ENCODE measurements at places on chromosomes 3 and 15.

GRCh38 chr15:83430441-83430840 lies 16.7 kb upstream of the SH3GL3 start:
- DNase-seq = no peak

DNA sequence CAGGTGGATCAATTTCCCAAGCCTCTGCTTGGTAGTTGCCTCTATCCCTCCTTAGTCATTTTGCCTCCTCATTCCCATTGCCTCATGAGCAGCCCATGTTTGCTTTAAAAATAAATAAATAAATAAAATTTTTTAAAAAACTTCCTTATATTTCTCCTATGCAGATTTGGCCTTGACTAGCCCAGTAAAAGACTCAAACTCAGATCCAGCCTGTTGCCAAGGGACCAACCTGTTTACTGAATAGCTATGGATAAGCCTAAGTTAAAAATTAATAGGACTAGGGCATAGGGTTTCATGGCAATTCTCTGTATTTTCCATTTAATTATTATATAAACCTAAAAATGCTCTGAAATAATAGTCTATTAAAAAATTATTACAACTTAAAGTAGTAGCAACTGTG lies 384.4 kb downstream of the RSL24D1 start:
- no peak for DNase-seq

DNA sequence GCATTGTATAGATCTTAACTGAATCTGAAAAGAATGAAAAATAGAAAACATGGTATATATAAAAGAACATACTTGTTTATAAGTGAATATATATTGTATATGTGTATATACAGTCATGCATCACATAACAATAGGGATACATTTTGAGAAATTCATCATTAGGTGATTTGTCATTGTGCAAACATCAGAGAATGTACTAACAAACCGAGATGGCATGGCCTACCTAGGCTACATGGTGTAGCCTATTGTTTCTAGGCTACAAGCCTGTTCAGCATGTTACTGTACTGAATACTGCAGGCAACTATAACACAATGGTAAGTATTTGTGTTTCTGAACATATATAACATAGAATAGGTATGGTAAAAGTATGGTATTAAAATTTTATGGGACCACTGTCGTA lies 64.6 kb upstream of the CHRM5 start:
- DNase-seq = no peak

DNA sequence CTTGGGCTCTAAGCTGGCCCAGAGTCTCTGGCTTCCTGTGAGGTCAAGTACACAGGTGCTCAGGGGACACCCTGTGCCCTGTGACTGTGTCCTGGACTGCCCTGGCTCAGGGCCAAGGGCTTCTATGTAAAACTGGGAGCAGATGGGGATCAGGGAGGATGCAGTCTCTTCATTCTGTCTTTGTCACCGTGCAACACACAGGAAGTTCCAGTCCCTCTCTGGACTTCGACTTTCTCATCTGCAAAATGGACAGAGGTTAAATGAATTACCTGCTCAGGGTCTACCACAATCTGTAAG lies 61.9 kb upstream of the TLE3 start:
- DNase-seq = no peak

DNA sequence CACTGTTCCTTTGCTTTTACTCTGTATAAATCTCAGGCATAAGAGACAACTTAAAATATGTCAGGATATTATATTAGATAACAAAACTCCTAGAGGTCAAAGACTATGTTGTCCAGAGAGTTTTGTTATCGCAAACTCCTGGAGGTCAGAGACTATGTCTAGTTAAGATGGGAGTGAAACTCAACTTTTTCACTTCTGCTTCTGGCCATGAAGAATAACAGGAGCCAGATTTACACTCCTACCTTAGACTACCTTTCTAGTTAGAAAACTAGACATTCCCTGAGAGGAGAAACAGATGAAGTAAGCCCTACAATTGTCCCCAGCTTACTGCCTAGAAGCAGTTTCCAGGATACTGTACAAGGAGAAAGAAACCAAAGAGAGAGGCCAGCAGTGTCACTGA lies 255.4 kb upstream of the UBE2E1 start:
- no peak for DNase-seq

GRCh38 chr3:148319960-148320359 lies 377.7 kb upstream of the AGTR1 start:
- DNase-seq = no peak

- DNase-seq = no peak
Measured at GRCh38 chr3:69647081-69647480, 92.2 kb upstream of the MITF start.

GRCh38 chr3:50817756-50818529 lies 143.2 kb downstream of the DOCK3 start:
- DNase-seq = no peak

GRCh38 chr3:66795365-66795764 lies 202.7 kb upstream of the KBTBD8 start:
- DNase-seq = no peak

DNA sequence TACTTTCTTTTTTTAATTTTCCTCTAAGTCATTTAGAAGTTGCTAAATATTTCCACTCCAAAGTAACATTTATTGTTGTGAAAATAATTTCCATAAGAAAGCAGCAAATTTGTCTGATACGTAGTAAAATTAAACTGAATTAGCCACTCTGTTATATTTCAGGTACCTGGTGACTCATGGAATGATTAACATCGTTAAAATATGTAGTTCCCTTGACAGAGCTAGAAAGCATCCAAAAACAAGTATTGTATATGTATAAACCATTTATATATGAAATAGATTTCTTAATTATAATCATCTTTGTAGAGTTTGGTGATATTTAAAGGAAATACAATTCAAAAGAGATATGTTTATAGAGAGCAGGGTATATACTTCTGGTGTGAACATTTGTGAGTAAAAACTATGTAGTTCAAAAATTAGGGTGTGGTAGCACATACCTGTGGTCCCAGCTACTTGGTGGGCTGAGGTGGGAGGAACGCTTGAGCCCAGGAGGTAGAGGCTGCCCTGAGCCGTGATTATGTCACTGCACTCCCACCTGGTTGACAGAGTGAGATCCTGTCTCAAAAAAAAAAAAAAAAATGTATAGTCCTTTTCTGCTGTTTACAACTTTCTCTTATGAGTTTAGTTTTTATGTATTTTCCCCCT lies 36.6 kb downstream of the ATP11B start:
- no peak for DNase-seq

GRCh38 chr15:63553388-63553791 lies 43.8 kb upstream of the FBXL22 start:
- no peak for DNase-seq

DNA sequence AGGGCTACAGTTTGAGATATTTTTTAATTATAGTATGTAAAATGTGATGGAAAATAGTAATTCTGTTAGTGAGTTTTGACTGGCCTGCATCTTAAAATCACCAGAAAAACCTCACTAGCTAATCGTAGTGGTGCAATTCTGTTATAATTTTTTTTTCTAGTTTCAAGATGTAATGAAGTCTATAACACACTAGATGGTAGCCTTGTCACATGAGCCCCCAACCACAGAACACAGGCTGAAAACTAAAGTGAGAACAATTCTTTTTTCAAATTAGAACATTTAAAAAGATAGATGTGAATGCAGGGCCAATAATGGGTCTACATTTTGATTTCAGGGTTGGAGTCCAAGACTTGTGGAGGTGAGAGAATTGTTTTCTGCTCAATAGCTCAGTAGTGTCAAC lies 83.3 kb upstream of the KCNH8 start:
- no peak for DNase-seq

GRCh38 chr3:4021162-4021561 lies 221.9 kb downstream of the LRRN1 start:
- no peak for DNase-seq

- DNase-seq = no peak
Measured at GRCh38 chr3:65265511-65265910, 577.7 kb upstream of the ADAMTS9 start.

DNA sequence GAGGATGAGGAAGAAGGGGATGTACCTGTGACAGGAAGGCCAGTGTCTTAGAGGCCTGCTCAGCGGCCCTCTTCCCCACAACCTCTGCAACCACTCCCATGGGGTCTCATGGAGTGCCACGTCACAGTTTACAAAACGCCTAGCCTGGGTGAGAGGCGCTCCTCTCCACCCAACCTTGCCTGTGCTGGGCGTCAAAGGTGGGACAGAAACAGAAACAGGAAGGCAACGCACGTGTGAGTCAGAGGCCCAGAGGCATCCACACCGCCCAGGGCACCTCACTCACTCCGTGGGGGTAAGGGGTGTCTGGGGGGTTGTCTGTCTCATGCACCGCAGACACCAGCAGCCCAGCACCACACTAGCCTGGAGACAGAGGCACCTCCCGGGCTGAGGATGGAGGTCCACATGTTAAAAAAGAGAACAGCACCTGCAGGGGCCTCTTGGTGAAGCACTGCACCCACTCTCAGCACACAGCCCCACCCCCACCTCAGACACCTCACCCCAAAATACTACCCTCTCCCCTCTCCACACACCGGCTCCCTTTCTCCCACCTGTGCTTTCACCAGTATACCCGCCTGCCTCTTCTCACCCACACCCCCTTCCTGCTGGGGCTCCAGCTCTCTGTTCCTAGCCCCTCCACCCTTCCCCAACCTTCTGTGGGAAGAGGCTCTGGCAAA lies 4.7 kb upstream of the CALML4 start:
- DNase-seq = peak; percentile 15

DNA sequence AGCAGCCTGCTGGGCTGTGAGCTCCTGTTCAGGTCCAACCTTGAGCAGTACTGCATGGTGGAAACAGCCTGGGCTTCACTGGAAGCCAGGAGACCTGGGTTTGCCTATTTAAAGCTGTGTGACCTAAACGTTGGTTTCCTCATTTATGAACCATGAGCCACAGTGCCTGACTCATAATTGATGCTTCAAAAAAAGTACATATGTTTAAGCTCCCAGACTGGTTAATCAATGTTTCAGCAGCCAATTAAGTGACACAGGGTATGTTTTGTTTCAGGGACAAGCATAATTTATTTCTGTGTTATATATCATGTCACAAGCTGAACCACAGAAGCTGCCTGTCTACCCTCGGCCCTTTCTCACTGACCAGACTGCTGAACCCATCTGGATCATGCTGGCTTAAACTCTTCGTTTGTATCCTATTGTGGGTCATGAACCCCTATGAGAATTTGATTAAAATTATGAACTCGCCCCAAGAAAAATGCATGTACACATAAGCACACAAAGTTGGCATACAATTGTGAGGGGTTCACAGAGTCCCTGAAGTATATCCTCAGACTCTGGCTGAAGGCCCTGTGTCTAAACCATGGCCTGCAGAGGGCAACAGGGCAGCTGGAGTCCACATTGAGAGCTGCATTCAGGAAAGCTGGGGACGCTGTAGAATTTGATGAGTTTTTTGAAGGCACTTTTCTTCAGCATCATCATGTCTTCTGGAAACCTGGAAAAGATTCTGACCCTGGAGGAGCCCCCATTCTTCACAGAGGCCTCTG lies 23.7 kb downstream of the HDC start:
- DNase-seq = no peak

DNA sequence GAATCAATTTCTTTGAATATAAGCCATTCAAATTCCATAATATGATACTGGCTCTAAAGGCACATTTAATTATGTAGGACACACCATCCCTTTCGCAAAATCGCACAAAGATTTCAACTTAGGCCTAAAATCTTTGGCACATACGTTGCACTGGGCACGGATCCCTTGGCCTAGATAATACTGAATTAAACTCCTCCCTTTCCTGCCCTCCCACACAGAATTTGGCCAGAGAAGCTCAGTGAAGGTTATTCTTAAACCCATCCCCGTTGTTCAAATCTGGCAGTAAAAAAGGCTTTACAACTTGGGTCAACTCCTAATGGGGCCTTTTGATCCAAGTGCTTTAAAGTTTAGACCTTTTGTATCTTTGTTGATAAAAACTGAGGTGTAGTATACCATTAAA lies 247.2 kb downstream of the PTPRG start:
- no peak for DNase-seq

- DNase-seq = no peak
Measured at GRCh38 chr3:60176614-60177013, 1074.6 kb downstream of the FHIT start.

DNA sequence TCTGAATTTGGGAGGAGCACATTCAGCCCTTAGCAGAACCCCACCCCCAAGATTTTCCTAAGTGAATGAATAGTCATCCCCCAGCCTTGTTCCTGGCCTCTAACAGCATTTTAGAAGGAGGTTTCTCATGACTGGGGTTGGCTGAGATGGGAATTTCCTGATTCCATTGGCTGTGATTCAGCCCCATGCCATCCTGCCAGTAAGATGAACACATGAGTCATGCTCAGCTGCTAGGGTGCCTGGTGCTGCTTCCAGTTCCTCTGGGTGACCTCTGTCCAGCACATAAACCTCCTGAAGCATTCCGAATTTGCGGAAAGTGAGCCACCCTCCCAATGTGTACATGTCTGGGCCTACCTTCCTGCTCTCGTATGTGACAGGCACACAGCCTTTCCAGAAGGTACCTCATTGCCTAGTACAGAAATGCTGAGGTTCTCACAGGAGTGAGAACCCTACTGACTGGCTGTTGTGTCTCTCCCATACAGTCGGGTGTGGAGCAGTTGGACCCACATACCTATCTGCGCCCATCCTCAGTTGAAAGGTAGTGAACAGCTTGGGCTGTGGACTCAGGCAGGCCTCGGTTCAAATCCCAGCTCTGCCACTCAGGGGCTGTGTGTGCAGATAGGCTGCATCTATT lies 91.7 kb downstream of the APBA2 start:
- no peak for DNase-seq

DNA sequence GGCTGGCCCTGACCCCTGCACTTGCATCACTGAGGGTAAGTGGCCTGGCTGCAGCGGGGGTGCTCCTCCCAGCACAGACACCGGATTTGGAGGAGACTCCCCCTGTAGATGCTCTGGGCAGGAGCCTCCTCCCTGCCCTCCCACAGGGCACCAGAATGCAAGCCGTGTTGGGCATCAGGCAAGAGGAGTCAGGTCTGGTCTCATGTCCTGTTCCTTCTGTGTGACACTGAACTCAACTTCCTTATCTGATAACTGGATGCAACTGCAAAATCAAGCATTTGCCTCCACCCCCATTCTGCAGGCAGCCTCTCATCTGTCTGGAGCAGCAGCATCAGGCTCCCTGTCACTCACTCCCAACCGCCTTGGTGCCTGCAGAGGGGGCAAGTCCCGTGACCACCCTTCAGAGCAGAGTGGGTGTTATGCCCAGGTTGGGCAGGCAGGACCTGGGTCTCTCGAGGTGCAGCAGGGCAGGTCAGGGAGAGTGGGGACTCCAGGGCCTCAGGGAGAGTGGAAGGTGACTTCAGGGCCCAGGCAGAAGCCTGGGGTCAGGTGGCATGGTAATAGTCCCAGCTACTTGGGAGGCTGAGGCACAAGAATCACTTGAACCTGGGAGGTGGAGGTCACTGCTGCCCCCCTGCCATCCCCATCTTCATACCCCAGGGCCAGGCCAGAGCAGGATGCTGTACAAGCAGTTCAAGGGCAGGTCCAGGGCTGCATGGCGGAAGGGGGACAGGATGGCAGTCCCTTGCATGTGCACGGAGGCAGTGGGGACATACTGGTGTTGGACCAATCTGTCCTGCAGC lies 10.5 kb upstream of the RPL29 start:
- DNase-seq = no peak

GRCh38 chr3:127464642-127465041 lies 125.9 kb downstream of the TPRA1 start:
- no peak for DNase-seq

Measured in stimulated activated CD8-positive, alpha-beta memory T cell treated with anti-CD3 and anti-CD28 coated beads, Interleukin-4, amount 100 ng/mL, for 4 hours (primary cell).